ENCODE measurements at places on chromosomes 16 and 17. TPM values are rescaled to one million over a fixed set of nuclear protein-coding genes. Genes with fewer than 3 reads are reported as not detected.

Gene MMP28
- 3.8 TPM for total RNA-seq

Gene HSD17B2
- 1.7 TPM for total RNA-seq

Gene TEKT5
- not detected for total RNA-seq

Gene CCDC200
- total RNA-seq, result not detected

Gene TPSD1
- not detected for total RNA-seq

Gene CRYM
- not detected for total RNA-seq

Gene TBC1D3E
- not detected for total RNA-seq

Gene SMIM36
- total RNA-seq, result not detected

Gene SLC16A13
- total RNA-seq, result 0.54 TPM

Gene APOBR
- not detected for total RNA-seq

Gene KRT28
- not detected for total RNA-seq

Gene IL17C
- not detected for total RNA-seq

Gene CCL18
- total RNA-seq, result not detected

Gene CMTM2
- not detected for total RNA-seq

Gene NLK
- 26.5 TPM for total RNA-seq

Gene MYH2
- total RNA-seq, result not detected

Gene CARHSP1
- 113 TPM for total RNA-seq

Gene STAT5A
- 14.8 TPM for total RNA-seq

Gene ZSCAN10
- not detected for total RNA-seq

Gene IQCK
- total RNA-seq, result 9.3 TPM

Gene PRDM7
- not detected for total RNA-seq

Gene TLCD3B
- 0.09 TPM for total RNA-seq

Gene ZPBP2
- not detected for total RNA-seq

Gene KRTAP3-1
- total RNA-seq, result not detected

Gene STH
- not detected for total RNA-seq
